ENCODE measurements at places on chromosomes 7 and 10. TPM values are rescaled to one million over a fixed set of nuclear protein-coding genes. Genes with fewer than 3 reads are reported as not detected.

The PPP1R9A gene
- total RNA-seq, result 30.6 TPM

DNA sequence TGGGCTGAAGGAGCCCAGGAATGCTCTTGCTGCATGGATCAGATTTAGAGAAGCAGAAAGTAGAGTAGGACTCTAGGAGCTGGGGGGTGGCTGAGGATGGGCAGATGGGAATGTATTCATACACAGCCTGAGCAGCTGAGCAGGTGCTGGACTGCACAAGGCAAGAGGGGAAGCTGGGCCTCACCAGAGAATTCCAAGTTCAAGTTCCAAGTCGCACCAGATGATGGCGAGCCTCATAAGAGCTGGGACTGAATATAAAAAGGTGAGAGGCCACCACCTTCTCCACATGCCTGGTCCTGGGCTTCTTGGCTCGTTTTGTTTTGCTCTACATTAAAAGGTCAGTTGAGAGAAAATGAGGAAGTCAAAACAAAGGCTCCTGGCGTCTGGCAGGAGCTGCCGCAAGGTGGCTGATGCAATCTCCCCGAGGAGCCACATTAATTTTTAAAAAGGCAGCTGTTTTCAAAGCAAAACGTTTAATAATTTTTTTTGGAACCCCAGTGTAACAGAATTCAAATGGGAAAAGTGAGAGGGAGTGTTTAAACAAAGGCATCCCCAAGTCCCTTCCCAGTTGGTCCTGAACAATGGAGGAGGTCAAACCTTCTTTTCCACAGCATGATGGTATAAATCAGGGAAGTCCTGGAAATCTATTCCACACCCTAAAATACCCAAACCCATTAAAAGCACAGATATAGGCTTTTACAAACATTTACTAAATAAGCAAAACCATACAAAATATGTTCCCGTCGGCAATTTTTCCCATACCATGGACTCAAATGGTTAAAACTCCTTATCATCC, 9.5 kb downstream of the CYREN start:
- H3K27me3 ChIP-seq, result no peaks in the 10 kb centered on the region
- H3K4me1 ChIP-seq, result peaks cover 44% of the 10 kb centered on the region
- peaks cover 15% of the 10 kb centered on the region for H3K36me3 ChIP-seq
- no peak overlapping the region for H3K4me3 ChIP-seq

DNA sequence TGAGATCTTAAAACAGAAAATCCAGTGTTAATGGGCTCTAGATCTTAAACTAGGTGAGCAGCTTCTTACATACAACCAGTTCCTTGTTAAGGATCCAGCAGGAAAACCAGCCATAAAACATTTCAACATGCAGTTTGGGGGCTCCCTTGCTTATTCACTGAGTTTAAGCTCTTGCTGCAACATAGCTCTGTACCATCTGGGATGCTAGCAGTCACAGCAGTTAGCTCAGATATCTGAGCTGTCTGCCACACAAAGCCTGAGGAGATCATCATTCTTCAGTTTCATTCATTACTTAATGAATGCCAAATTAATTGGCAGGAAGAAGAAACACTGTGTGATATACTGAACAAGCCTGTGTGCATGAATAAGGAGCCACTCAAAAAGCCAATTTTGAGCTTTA, 62.8 kb downstream of the PODXL start:
- H3K4me3 ChIP-seq, result no peak overlapping the region
- H3K36me3 ChIP-seq, result peaks cover 21% of the 10 kb centered on the region
- no peaks in the 10 kb centered on the region for H3K27me3 ChIP-seq

The CDC14C gene
- not detected for total RNA-seq

DNA sequence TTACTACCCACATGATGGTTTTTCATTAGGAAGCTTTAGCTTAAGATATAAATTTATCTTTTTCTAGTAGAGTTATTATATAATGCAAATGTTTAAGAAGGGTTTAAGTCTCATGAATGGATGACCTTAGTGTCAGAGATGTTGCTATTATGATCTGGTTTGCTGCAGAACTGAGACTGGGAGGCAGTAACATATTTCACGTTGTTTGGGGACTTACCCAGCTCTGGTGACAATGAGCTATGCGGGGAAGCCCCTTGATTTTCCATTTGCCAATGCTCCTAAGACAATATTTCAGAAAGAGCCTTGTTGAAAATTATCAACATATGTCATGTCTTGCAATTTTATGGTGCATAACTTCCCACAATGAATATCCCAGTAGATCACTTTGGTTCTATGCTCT, 754.6 kb downstream of the REEP3 start:
- H3K4me1 ChIP-seq, result no peaks in the 10 kb centered on the region
- no peak for DNase-seq
- no peaks in the 10 kb centered on the region for H3K27me3 ChIP-seq
- H3K36me3 ChIP-seq, result no peaks in the 10 kb centered on the region
- H3K27ac ChIP-seq, result no peak overlapping the region
- H3K4me3 ChIP-seq, result no peak overlapping the region

The PON1 gene
- total RNA-seq, result 0.49 TPM

Measured in upper lobe of right lung (tissue), 1 donor.